ENCODE measurements at places on chromosomes 11 and 22.

DNA sequence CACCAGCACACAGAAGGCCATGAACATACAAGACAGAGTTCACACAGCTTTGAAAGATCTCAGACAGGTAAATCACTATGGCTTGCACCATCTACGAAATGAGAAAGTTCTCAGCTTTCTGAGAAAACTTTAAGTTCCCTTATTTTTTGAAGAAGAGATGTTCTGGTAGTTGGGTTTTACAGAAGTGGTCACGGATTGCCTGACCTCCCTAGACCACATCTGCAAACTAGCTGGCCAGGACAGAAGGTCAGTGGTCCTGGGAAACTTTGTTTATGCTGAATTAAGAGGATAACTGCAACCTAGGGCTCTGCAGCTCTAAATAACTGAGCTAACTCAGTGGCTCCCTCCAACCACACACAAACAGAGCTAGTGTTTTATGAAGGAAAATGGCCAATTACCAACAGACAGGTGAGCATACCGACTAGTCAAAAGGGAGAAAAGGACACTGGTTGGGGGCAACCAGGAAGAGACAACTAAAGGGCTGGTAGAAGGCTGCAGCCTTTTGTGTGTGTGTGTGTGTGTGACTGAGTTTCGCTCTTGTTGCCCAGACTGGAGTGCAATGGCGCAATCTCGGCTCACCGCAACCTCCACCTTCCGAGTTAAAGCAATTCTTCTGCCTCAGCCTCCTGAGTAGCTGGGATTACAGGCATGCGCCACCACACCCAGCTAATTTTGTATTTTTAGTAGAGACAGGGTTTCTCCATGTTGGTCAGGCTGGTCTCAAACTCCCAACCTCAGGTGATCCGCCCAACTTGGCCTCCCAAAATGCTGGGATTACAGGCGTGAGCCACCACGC, 8.5 kb upstream of the SCN2B start:
- no peak for DNase-seq

GRCh38 chr11:47354913-47355282, 2.4 kb upstream of the MYBPC3 start:
- DNase-seq: no peak

DNA sequence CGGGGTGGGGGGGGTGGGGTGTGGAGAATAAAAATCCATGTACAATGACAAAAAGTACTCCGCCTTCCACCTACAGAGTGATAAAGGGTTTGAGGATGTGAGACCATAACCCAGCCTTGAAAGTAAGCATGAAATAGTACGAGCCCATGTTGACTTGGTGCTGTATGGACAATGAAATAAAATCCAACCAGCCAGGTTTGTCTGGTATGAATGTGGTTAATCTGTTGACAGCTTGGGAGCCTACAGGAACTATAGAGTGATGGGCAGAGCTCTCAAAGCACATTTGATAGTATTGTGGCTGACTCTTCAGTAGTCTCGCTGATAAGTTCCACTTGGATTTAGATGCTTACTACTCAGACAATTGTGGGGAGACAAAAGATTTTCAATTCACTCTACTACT, 48.8 kb upstream of the CD44 start:
- DNase-seq: no peak

DNA sequence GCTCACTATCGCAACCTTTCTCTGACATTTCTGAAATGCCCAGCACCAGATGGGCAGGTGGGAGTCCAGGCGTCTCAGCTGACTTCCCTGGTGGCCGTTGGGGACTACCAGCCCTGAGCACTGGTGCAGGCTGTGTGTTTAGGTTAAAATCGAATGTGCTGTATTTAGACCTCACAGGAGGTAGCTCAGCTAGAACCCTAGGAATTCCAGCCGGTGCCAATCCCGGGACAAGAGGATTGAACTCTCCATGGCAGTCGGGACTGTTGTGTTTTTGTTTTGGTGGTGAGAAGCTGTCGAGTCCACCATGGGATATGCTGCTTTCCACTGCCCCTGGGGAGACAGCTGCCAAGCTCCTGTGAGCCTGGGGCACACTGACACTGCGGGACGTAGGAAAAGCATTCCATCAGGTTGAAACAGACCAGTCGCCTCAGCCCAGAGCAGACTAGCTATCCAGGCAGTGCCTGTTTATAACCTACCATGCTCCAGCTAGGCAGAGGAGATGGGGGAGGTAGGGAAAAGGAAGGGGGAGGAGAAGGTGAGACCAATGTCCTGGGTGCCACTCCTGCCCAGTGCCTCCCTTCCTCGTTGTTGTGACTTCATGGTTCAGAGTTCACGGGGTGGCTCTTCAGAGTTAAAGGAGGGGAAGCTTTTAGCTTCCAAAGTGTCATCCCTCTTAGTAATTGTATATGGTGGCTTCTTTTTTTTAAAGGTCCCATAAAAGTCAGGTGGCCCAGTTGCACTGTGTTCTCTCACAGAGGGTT, 53.0 kb downstream of the MICAL2 start:
- DNase-seq: no peak

DNA sequence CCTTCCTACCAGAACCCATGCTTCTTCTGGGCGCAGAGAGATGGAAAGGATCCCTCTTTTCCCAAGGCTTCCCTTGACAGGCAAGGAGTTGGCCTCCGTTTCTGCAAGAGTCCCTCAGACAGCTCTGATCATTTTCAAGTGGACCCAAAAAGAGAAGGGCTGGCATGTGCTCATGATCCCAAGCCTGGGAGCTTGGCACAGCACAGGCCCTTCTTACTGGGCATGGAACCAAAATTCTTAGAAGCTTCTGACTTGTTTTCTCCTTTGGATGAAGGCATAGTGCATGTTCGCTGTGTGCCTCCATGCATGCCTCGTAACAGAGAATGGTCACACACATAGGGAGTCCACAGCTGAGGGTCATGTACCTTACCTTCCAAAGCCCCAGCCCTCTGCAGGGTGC, 449.6 kb downstream of the MIAT start:
- DNase-seq: no peak

GRCh38 chr11:101775033-101775432, 139.8 kb upstream of the CEP126 start:
- DNase-seq: no peak

DNA sequence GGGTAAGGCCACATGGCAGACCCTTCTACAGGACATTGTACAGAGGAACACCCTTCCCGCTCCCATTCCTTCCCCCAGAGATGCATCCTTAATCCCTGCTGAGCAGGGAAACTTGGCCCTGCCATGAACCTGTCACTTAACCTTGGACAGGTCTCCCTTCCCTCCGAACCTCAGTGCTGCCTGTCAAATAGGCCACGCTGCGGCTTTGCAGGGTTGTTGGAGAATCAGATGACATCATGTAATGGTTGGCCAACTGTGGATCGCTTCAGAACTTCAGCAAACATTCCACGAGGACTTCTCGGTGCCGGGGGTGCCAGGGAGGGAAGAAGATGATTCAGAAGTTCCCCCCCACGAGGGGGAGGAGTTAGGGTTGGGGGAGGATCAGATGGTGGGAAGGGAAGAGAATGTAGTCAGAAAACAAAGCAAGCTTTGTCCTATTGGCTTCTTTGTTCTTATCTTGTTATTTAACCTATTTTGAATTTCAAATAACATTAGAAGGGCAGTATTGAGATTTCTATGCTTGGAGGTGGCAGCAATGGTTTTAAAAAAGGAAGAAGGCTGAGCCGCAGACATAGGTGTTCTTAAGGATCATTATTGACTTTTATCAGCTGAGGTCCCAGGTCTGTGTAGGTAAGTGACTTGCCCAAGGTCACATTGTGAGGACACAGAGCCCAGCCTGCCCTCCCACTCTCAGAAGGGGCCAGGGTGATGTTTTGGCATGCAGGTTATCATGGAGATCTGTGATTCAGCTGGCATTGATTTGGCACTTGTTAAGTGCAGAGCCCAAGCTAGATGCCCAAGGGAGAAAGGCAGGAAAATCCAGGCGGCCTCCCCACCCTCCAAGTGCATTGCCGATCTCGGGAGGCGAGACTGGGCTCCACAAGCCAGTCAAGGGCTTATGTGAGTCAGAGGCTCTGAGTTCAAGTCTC, 3.1 kb downstream of the CDC42EP1 start:
- DNase-seq: peak; percentile 73

DNA sequence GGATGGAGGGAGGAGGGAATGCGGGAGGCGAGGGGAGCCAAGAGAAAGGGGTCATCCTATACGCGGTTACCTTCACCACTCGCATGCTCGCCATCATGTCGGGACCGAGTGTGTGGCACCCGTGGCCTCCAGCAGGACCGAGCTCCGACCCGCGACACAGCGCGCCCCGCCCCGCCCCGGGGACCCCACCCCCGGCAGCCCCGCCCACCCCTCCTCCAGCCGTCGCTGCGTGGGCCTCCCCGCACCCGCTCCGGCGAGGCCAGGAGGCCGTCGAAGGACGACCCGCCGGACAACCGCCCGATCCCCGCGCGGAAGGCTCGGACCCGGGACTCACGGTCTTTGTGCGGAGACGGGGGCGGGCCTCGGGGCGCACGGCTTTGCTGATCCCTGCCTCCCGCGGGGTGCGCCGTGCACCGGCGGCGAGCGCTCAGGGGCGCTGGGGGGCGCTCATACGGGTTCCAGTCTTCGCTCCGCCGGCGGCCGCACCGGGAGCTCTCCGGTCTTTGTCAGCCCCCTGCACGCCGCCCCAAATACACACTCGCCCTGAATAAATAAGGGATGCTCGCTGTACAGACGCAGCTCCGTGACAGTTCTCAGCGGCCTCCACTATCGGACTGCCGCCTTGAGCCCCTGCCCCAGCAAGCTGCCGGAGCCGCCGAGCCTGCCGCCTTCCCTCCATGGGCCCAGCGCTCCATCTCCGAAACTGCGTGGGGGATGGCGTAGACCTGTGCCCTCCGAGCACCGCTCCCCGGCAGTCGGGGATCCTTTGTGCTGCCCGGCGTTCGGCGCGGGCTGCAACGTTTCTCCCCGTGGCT, at the start of gene UBE2L6:
Gene UBE2L6, minus strand, starts transcription at position 158 of the 815 bp plus-strand sequence. Its CDS starts 61 bp downstream, at position 97.
- DNase-seq: peak; percentile 35
